Activated CD8-positive, alpha-beta T cell treated with anti-CD3 and anti-CD28 coated beads, Interleukin-2, amount 10 ng/mL, durations not matched to agents 7 days and 5 days (primary cell): ENCODE measurements at places on chromosomes 12 and 14. TPM values are rescaled to one million over a fixed set of nuclear protein-coding genes. Genes with fewer than 3 reads are reported as not detected.

- no peak overlapping the region for H3K4me3 ChIP-seq
- peaks cover 11% of the 10 kb centered on the region for H3K4me1 ChIP-seq
- H3K27ac ChIP-seq = no peak overlapping the region
- no peaks in the 10 kb centered on the region for H3K36me3 ChIP-seq
Observed at GRCh38 chr12:75345531-75345930, 11.1 kb downstream of the GLIPR1L1 start.

CCDC197 gene
- not detected for total RNA-seq

DNA sequence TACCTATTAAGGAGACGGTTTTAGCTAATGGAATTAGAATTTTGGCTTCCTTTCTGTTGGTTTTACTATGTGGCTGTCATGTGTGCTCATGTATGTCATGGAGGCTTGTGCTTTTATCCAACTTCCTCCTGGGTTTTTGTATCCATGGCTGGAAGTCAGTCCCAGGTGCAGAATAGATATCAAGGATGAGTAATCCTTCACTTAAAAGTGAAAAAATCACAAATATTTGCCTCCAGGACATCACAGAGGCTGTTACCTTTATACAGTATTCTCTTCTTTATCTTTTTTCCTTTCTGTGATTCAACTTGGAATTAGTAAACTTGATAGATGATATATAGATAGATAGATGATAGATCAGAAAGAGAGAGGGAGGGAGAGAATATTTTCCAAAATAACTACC, 706.8 kb downstream of the GALC start:
- H3K4me3 ChIP-seq = no peak overlapping the region
- DNase-seq = no peak
- H3K27me3 ChIP-seq = no peaks in the 10 kb centered on the region
- no peaks in the 10 kb centered on the region for H3K4me1 ChIP-seq
- no peak overlapping the region for H3K27ac ChIP-seq
- H3K36me3 ChIP-seq = no peaks in the 10 kb centered on the region

GRCh38 chr14:49582113-49582977, 3.8 kb downstream of the RPS29 start:
- no peak for DNase-seq
- H3K27me3 ChIP-seq = no peaks in the 10 kb centered on the region
- H3K36me3 ChIP-seq = peaks cover 73% of the 10 kb centered on the region
- H3K4me1 ChIP-seq = peaks cover 48% of the 10 kb centered on the region
- no peak overlapping the region for H3K4me3 ChIP-seq

DNA sequence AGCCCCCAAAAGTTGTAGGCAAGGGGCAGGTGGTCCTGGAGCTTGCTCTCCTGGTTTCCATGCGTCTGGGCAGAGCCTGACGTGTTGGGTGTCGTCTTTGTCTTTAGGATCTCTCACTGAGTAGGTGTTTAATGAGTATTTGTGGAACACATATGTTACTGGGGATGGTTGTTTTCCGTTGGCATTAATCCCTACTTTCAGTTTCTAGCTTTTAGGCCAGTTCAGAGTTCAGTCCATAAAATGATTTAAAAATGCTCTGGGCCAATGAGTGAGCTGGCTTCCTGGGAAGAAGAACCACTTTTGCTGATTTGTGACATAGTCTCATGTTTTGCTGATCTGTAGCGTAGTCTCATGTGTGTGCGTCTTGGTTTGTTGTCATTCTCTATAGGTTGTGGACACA, 10.9 kb downstream of the AACS start:
- no peak overlapping the region for H3K4me3 ChIP-seq
- no peak for DNase-seq
- H3K27ac ChIP-seq = no peak overlapping the region
- H3K27me3 ChIP-seq = no peaks in the 10 kb centered on the region
- H3K36me3 ChIP-seq = peaks cover 27% of the 10 kb centered on the region
- no peaks in the 10 kb centered on the region for H3K4me1 ChIP-seq

GRCh38 chr14:57871459-57872080, 5.7 kb upstream of the SLC35F4 start:
- no peaks in the 10 kb centered on the region for H3K36me3 ChIP-seq
- H3K27me3 ChIP-seq = peaks cover 10% of the 10 kb centered on the region
- H3K4me3 ChIP-seq = no peak overlapping the region
- no peak overlapping the region for H3K27ac ChIP-seq
- no peaks in the 10 kb centered on the region for H3K4me1 ChIP-seq

DNA sequence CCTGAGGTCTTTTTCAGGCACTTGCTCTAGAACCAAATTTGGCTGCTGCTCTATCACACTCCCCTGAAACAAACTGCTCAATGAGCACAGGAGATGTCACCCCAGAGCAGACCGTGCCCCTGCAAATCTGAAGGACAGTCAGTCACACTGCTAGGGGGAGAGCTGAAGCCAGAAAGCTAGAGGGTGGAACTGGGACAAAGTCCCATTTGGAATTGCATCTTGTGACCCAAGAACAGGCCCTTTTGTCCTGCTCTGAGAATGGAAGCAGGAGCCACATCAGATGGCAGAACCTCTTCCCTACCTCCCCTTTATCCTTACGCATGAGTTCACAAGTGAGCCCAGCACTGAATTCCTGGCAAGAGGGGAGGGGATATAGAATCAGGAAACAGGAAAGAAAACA, 64.7 kb downstream of the MAP3K9 start:
- peaks cover 18% of the 10 kb centered on the region for H3K36me3 ChIP-seq
- no peak for DNase-seq
- H3K4me1 ChIP-seq = no peaks in the 10 kb centered on the region
- H3K4me3 ChIP-seq = no peak overlapping the region

PTPN6 gene
- 397 TPM for total RNA-seq

DNA sequence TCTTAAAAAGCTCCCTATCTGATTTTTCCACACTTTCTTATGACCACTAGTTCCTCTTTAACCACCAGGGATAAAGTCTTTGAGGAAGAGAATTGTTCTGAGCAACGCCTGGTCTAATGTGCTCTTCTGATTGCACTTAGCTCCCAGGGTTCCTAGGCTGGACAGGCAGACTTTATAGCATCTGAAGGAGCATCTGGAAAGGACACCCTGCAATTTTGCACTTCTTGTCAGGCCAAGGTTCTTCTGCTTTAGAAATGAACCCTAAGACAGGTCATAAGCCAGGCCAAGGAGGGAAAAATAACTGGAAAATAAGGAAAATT, 126.3 kb downstream of the KTN1 start:
- DNase-seq = no peak
- no peaks in the 10 kb centered on the region for H3K4me1 ChIP-seq
- no peak overlapping the region for H3K4me3 ChIP-seq
- no peaks in the 10 kb centered on the region for H3K27me3 ChIP-seq
- no peaks in the 10 kb centered on the region for H3K36me3 ChIP-seq

TMEM132D gene
- total RNA-seq = not detected

TAS2R9 gene
- total RNA-seq = not detected

FGF6 gene
- total RNA-seq = not detected

GRCh38 chr12:77855548-77855947, 24.9 kb downstream of the NAV3 start:
- no peaks in the 10 kb centered on the region for H3K27me3 ChIP-seq
- no peak overlapping the region for H3K4me3 ChIP-seq
- H3K27ac ChIP-seq = no peak overlapping the region
- DNase-seq = no peak
- no peaks in the 10 kb centered on the region for H3K36me3 ChIP-seq

- H3K27ac ChIP-seq = no peak overlapping the region
- no peaks in the 10 kb centered on the region for H3K36me3 ChIP-seq
- DNase-seq = no peak
- H3K27me3 ChIP-seq = peaks cover 25% of the 10 kb centered on the region
- H3K4me3 ChIP-seq = no peak overlapping the region
- no peaks in the 10 kb centered on the region for H3K4me1 ChIP-seq
Observed at GRCh38 chr12:53710091-53710490, 17.2 kb downstream of the CALCOCO1 start.
